Astrocyte (in vitro differentiated cells and primary cell): ENCODE measurements at places on chromosomes 6 and 20.
A peak's percentile ranks its signal among the peaks of the same experiment; 100 is the strongest.

DNA sequence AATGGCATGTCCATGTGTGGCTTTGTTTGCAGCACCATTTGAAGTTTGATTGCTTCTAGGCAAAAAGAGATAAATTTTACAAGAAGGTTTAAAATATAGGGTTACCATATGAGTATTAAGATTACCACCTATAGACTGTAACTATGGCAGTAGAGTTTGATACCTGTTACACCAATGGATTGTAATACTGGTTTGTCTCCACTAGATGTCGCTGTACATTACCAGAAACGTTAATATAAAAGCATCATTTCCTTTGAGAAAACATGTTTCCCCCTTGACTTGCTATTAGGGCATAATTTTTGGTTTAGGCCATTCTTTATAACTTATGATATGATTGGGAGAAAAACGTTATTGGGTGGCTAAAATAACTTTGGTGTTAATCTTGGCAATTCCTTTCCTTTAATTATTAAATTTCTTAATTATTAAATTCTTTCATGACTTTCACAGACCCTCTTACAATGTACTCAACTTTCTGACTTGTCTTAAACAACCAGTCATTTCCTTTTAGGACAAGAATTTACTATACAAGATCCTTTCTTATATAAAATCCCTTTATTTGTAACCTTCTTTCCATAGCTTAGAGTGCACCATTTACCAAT lies 42.8 kb downstream of the HLA-DPB1 start:
- peak; percentile 8 for DNase-seq
- H3K27me3 ChIP-seq, result peaks cover 46% of the 10 kb centered on the region

DNA sequence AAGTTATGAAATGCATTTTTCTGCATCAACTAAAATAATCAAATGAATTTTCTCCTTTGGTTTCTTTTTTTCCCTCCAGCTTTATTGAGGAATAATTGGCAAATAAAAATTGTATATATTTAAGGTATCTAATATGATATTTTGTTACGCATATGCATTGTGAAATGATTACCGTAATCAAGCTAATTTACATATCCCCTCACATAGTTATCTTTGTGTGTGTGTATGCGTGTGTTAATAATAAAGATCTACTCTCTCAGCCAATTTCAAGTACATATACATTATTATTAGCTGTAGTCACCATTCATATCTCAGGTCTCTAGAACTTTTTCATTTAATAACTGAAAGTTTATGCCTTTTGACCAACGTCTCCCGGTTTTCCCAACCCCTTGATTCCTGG lies 61.1 kb downstream of the SYCP2L start:
- H3K4me1 ChIP-seq, result peaks cover 4% of the 10 kb centered on the region
- H3K4me3 ChIP-seq, result no peak overlapping the region
- H3K27ac ChIP-seq, result no peak overlapping the region
- no peak for DNase-seq
- H3K36me3 ChIP-seq, result no peaks in the 10 kb centered on the region
- H3K27me3 ChIP-seq, result no peaks in the 10 kb centered on the region

DNA sequence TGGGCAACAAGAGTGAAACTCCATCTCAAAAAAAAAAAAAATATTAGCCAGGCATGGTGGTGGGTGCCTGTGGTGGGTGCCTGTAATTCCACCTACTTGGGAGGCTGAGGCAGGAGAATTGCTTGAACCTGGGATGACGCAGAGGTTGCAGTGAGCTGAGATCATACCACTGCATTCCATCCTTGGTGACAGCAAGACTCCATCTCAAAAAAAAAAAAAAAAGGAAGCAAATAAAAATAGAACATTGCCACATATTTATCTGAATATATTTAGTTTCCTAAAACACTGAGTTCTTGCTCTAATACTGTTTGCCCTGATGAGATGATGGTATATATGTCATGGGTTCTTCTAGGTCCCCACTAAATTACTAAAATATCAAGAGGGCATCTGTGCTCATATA lies 28.4 kb downstream of the CASP8AP2 start:
- no peak for DNase-seq
- no peaks in the 10 kb centered on the region for H3K4me1 ChIP-seq
- no peak overlapping the region for H3K4me3 ChIP-seq

- no peak for DNase-seq
- H3K36me3 ChIP-seq, result peaks cover 7% of the 10 kb centered on the region
- H3K27me3 ChIP-seq, result no peaks in the 10 kb centered on the region
- peaks cover 20% of the 10 kb centered on the region for H3K4me1 ChIP-seq
- no peak overlapping the region for H3K4me3 ChIP-seq
- no peak overlapping the region for H3K27ac ChIP-seq
Observed at GRCh38 chr20:38081575-38081974, 48.0 kb downstream of the RPRD1B start.

DNA sequence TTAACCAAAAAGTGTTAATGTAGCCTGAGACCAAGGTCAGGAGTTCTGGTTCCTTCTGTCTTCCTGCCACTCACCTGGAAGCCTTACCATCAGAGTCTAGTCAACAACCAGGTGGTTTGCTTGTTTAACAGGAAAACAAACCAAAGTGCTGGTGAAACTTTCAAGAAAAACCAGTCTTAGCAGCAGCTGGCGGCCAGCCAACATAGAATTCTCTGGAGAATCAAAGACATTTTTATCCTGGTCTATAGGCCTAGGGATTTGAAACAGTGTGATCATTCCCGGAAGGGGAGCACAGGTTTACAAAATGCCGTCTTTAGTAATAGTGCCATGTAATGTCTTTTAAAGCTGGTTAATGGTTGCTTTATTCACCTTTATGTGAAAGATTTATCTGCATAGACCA lies 146.6 kb upstream of the AKIRIN2 start:
- no peak for DNase-seq
- H3K4me3 ChIP-seq, result no peak overlapping the region
- H3K4me1 ChIP-seq, result no peaks in the 10 kb centered on the region
- H3K36me3 ChIP-seq, result no peaks in the 10 kb centered on the region
- no peaks in the 10 kb centered on the region for H3K27me3 ChIP-seq

DNA sequence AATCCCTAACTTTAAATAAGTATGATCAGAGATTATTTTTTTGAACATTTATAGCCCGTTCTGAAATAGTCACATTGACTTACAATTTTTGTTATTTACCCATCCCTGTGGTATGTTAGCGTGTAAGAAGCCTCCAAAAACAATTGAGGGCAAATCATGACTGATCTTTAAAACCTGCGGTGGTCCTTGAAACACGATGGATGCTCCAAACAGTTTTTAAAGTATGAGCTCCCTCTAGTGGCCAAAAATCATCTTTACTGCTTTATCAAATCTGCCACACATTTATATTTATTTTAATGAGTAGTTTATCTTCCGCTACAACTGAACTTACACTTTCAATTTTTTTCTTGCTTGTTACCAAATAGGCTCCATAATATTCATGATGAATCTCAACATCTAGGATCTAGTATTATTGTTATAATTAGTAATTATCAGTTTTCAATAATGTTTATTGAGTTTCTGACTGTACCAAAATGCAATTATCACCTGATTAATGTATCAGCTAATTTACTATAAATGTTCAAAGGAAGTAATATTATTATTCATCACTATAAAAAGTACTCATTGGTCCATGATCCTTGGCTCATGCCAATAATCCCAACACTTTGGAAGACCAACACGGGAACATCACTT lies 52.2 kb downstream of the MARCKS start:
- H3K27me3 ChIP-seq, result no peaks in the 10 kb centered on the region
- DNase-seq, result peak; percentile 65
- H3K27ac ChIP-seq, result no peak overlapping the region
- H3K4me1 ChIP-seq, result peaks cover 4% of the 10 kb centered on the region
- H3K4me3 ChIP-seq, result no peak overlapping the region

- H3K4me1 ChIP-seq, result peaks cover 3% of the 10 kb centered on the region
- H3K36me3 ChIP-seq, result no peaks in the 10 kb centered on the region
- H3K4me3 ChIP-seq, result no peak overlapping the region
- peaks cover 6% of the 10 kb centered on the region for H3K27me3 ChIP-seq
- H3K27ac ChIP-seq, result no peak overlapping the region
Observed at GRCh38 chr20:63482021-63482587, 9.6 kb upstream of the KCNQ2 start.

DNA sequence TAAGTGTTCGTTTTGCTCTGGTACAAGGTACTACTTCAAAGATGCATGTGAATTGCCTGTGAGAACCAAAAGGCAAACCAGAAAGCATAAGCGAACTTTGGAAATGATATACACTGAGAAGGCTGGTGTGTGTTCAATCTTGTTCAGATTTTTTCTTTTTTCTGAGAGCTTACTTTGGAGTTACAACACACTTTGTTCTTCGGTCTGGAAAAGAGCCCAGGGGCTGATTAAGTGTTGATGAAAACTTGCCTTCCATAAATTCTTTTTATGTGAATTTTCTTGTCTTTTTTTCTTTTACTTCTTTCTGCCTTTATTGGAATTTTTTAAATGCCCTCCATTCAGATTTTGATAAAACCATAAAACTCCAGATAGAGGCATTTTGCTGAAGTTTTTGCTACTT lies 395.1 kb upstream of the SASH1 start:
- H3K4me3 ChIP-seq, result no peak overlapping the region
- peak; percentile 28 for DNase-seq
- H3K27me3 ChIP-seq, result no peaks in the 10 kb centered on the region
- H3K36me3 ChIP-seq, result no peaks in the 10 kb centered on the region
- H3K4me1 ChIP-seq, result peaks cover 9% of the 10 kb centered on the region

DNA sequence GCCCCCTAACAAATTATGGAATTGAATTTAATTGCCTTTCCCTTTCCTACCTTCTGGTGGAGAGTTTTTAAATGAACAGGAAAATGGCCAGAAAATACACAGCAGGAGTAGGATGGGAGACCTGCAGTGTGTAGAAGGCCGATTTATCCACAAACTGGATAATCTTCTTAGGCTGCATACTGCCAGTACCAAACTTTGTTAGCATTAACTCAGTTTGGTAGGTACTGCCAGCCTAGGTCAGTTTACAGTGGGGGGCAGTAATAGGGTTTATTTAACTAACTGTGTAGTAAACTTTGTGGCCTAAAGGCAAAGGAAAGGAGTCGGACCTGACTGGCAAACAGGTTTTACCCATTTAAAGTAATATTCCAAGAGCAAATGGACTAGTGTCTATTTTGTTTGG lies 4.6 kb downstream of the NCOA3 start:
- no peaks in the 10 kb centered on the region for H3K36me3 ChIP-seq
- no peak for DNase-seq
- peaks cover 6% of the 10 kb centered on the region for H3K4me1 ChIP-seq
- no peak overlapping the region for H3K27ac ChIP-seq
- no peaks in the 10 kb centered on the region for H3K27me3 ChIP-seq

GRCh38 chr20:46324960-46325703 lies 16.8 kb upstream of the CDH22 start:
- H3K4me3 ChIP-seq, result no peak overlapping the region
- no peak overlapping the region for H3K27ac ChIP-seq
- H3K4me1 ChIP-seq, result no peaks in the 10 kb centered on the region
- no peak for DNase-seq
- no peaks in the 10 kb centered on the region for H3K36me3 ChIP-seq
